ENCODE measurements at places on chromosomes 12 and 14.

GRCh38 chr12:46660719-46661109 lies 165.1 kb downstream of the SLC38A4 start:
- no peak for DNase-seq

- DNase-seq, result no peak
Observed at GRCh38 chr12:59843260-59843843, 247.5 kb downstream of the SLC16A7 start.

GRCh38 chr14:103858063-103858781 lies 10.8 kb upstream of the PPP1R13B start:
- DNase-seq, result no peak

GRCh38 chr12:67918441-67918840 lies 70.8 kb upstream of the IFNG-AS1 start:
- no peak for DNase-seq

DNA sequence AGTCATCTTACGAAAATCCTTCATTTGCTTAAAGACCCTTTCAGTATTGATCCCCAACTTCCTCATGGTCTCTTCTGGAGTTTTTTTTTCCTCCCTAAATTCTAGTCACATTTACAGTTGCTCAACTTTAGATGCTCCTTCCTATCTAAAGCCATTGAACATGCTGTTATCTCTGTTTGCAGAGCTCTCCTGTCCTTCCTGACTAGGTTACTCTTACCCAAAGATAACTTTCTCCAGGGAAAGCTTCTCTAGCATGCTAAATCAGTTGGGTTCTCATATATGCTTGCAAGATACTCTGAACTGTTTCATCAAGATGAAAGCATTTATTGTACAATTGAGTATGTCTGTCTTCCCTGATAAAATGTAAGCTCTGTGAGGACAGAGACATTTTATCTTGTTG lies 1.8 kb upstream of the RAB21 start:
- DNase-seq, result no peak

DNA sequence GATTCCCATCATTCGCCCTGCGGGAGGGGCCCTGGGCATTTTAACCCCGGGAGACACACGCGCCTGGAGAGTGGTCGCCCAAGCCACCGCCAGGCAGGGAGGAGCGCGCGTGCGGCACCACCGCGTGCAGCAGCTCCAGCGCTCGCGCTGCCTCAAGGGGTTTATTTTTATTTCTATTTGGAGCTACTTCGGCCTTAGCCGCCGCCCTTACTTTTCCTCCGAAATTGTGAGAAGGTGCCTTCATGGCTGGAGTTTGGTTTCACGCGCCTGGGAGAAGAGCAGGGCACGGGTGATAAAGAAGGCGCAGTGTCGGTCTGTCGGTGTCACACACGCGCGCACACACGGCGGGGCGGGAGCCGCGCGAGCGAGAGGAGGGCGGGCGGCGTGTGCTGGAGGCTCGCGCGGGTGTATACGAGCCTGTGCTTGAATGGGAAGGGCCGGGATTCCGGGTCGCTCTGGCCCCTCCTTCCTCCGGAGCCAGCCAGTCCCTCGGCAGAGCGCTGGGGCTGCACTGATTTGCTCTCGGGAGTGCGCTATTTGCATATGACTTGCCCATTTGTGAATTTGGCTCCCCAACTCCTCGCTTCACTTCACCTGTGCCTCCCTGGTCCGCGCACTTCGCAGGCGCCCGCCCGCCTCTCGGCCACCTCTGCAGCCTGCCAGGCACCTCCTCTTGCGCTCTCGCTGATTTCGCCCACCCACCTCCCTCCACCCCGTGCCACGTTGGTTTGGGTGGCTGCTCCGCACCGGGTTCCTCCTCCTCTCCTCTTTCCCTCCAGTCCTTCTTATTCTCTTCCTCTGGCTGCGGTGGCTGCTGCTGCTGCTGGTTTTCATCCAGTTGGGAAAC lies 932.3 kb downstream of the DIO2 start:
- no peak for DNase-seq

GRCh38 chr12:108773798-108774788 lies 42.8 kb upstream of the CORO1C start:
- no peak for DNase-seq

DNA sequence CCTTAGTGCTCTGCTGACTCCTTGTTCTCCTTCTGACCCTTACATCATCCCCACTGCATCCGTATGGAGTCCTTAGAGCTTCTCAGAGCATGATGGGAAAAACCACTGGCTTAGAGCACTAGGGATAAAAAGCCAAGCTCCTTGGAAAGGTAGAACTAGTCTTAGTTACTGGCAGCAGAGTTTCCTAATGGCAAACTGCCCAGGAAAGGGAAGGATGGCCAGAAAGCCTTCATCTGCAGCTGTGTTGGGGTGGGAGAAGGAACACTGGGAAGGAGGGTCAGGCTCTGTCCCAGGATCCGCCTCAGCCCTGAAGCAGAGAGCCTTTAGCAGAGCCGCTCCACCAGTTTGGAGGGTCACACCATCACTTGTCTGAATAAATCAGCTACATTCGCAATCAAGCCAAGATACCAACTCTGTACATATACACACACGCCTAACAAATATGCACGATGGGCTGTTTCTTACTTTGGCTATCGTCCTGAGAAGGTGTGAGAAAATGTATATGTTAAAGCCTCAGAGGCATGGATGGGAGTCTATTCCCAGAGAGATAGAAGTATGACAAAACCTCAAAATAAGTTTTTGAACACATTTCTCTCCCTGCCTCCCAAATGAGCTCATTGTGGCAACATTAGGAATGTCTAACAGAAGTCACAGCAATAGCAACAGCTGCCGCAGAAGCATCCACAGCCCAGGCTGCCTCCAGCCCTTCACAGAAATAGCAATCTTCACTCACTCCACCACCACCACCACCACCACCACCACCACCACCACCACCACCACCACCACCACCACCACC lies 18.6 kb upstream of the GALNT8 start:
- no peak for DNase-seq

DNA sequence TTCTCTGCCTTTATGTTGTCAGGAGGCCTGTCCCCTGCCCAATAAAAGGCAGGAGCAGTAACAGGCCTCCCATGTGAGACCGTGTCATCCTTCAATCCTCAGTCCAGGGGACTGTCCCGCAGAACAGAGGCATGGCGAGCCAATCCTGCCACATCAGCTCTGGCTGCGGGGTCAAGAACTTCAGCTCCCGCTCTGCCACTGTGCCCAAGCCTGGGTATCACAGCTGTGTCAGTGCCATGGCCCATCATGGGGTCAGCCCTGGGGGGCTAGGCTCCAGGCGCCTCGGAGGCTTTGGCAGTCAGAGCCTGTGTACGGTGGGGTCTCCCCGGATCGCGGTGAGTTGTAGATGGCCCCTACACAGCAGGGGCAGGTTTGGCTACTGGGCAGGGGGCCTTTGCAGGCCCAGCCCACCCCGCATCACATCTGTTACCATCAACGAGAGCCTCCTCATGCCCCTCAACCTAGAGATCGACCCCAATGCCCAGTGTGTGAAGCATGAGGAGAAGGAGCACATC lies 19.9 kb upstream of the KRT83 start:
- DNase-seq, result no peak

GRCh38 chr12:116631619-116632018 lies 72.4 kb downstream of the MAP1LC3B2 start:
- no peak for DNase-seq

DNA sequence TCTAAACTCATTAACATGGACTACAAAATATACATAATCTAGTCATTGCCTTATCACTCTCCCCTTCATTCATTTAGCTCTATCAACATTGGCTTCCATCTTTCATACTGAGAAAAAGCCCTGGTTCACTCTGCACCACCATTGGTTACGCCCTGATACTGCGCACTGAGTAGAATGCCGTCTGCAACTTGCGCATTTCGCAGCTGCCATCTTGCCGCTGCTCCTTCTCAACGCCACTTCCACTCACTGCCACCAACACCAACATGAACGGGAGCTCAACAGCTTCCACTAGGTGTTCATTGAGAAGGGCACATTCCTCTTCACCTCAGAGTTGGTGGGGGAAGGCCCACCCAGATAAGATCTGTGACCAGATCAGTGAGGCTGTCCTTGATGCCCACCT lies 71.3 kb downstream of the EEA1 start:
- no peak for DNase-seq

- no peak for DNase-seq
Observed at GRCh38 chr14:104230946-104231345, 92.6 kb downstream of the KIF26A start.

GRCh38 chr12:42125388-42125767 lies 19.3 kb downstream of the GXYLT1 start:
- DNase-seq, result no peak

DNA sequence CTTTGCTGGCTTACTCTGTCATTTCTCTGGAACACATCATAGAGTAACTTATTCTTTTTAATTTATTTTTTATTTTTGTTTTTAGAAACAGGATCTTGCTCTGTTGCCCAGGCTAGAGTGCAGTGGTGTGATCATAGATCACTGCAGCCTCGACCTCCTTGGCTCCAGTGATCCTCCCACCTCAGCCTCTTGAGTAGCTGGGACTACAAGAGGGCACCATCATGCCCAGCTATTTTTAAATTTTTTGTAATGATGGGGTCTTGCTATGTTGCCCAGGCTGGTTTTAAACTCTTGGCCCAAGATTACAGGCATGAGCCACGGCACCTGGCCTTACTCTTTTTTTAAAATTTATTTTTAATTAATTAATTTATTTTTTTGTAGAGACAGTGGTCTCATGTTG lies 32.2 kb upstream of the RD3L start:
- no peak for DNase-seq

DNA sequence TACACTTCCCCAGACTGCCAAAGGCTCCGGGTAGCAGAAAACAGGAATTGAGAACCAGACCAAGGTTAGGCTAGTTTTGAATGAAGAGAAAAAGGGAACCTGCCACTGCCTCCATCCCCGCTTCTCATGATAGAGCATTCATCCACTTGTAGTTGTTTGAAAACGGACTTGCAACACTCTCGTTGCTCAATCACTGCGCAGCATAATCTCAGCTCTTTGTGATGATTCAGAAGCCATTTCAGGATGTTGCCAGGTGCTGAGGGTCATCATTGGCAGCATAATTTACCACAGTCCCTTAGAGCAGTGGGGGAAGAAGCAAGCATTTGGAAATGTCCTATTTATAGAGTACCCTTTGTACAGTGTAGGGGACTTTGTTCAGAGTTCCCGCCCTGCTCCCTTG lies 25.6 kb downstream of the KCNK13 start:
- no peak for DNase-seq

GRCh38 chr12:89346741-89347324 lies 5.5 kb downstream of the DUSP6 start:
- no peak for DNase-seq

DNA sequence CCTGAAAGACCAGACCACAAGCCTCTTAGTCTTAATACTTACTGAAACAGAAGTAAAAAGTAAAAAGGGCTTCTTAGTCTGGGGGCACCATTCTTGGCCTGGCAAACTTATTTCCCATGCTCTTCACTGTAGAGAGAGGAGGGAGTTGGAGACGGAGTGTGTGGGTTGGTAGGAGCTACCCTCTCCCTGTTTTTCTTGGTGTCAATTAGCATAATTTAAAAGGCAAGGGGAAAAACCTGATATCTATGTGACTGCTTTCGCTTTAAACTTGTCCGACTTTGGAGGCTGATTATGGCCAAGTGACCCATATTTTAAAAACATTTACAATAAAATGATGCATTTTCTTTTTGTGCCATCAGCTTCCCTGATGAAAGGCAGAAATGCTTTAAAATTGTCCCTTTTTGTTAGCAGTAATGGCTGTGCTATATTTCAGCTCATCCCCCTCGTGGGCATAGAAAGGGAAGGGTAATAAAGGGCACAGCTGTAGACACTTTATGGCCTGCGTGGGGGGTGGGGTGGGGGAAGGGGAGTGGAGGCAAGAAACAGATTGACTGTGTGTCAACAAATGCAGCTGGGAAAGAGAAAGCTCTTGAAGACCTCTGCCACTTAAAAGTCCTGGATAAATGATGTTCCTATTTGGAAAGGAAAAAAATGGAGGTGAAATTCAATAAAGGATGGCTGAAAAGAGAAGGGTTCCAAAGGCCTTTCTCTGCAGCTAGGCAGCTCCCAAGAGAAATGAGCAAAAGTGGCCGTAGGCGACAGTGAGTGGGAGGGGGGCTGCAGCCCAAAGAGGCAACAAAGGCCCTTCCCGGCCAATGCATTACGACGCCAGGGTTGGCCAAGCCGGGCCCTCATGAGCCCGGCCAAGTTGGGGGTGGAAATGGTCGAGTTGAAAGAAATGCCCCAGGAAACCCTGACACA lies 57.5 kb upstream of the TMEM263 start:
- no peak for DNase-seq

DNA sequence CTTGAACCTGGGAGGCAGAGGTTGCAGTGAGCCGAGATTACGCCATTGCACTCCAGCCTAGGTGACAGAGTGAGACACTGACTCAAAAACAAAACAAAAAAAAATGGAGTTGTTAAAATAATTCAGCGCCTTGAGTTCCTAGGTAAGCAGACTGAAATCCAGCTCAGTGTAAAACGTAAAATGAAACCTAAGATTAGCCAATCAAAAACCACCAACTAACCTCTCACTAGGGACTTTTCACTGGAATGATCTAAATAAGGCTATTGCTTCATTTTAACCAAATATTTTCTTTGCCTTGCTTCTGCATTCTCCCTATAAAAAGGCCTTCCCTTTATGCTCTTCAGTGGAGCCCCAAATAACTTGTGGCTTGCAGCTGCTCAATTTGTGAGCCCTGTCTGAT lies 91.6 kb upstream of the HIF1A start:
- no peak for DNase-seq
